ENCODE measurements at places on chromosomes 3 and 15.
A peak's percentile ranks its signal among the peaks of the same experiment; 100 is the strongest.

- peak; percentile 10 for DNase-seq
Observed at GRCh38 chr3:97810779-97811390, 10.9 kb upstream of the CRYBG3 start.

GRCh38 chr15:68433551-68433950, 1.6 kb upstream of the ITGA11 start:
- DNase-seq = no peak

DNA sequence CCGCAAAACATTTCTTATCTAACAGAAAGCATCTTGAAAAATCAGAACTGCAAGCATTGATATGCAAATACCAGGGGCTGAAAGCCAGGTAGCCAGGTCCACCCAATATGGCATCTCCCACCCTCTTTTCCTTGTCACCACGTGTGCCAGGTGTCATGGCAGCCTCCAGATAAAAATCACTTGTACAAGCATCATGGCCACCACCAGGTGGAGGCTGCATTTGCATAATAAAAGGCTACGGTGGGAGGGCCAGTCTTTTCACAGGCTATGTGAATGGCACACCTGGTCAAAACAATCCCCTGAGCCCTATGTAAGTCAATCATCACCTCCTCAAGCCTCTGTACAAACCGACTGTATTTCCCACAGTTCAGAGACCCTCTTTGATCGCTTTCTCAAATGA, 1233.1 kb upstream of the ALCAM start:
- DNase-seq = peak; percentile 14

- peak; percentile 6 for DNase-seq
Observed at GRCh38 chr15:84079885-84080777, 155.4 kb upstream of the GOLGA6L4 start.

DNA sequence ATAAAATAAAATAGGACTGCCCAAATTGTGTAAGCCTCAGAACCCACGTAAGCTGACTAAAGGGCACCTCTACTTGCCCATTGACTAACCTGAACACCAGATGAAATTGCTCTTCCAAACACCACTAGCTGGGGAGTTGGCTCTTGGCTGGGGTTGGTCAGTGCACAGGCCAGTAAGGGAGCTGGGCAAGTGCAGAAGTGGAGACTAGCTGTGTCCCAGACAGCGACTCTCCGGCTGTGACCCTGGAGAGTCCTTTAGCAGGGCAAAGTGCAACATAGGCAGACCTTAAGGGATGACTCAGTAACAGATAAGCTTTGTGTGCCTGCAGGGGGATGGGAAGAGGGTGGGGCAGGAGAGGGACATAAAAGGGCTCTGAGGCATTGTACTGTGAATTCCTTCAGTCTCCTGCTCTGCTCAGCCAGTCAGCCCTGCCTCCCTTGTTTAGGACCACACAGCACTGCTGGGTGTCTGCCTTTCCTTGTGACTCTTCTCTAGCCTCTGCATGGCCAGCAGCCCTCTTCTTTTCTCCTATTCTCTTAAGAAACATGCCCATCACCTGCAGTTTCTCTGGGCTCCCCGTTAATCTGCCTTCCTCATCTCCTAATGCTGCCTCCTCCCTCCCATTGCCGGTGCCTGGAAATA, 13.2 kb downstream of the NR1I2 start:
- DNase-seq = peak; percentile 33

- no peak for DNase-seq
Observed at GRCh38 chr15:45326280-45326679, 52.1 kb downstream of the GATM start.

- DNase-seq = no peak
Observed at GRCh38 chr3:191111722-191112121, 87.3 kb upstream of the OSTN start.

DNA sequence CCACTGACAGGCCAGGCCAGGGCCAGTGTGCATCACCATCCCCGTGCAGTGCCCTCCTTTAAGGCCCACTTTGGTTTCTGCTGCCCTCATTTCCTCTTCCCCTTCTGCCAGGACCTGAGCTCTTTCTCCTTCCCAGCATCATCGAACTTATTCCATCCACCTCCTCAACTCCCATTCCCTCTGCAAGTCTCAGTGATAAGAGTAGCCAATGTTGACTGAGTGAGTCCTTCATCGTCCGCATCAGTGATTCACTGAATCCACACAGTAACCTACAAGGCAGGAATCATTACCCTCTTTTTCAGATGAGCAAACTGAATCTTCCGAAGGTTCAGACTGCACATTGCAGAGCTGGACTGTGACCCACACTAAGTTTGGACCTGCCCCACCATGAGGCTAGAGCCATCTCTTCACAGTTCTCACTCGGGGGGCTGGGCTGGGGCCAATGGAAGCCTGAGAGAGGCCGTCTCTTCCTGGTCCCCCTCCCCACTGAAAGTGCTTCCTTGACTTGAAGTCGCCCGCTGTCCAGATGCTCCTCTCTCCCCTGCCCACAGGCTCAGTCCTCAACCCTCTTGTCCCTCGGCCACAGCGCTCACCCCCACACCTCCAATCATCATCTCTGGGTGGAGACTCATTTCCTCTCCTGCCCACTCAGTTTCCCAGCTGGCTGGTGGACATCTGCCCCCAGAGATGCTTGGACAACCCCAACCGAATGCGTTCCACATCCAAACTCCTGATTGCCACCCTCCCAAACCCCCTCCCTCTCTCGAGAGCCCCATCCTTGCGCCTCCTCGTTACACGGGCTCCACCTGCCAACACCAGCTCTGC, 15.2 kb upstream of the ANPEP start:
- no peak for DNase-seq

All from EL (cell line).